Immature natural killer cell (primary cell): ENCODE measurements at places on chromosomes 7 and 10.

GRCh38 chr7:128281605-128282380, 40.7 kb downstream of the LEP start:
- no peak for DNase-seq

- DNase-seq: no peak
Observed at GRCh38 chr7:69414555-69414954, 183.7 kb upstream of the AUTS2 start.

GRCh38 chr7:158407581-158408317, 179.9 kb downstream of the PTPRN2 start:
- DNase-seq: no peak

DNA sequence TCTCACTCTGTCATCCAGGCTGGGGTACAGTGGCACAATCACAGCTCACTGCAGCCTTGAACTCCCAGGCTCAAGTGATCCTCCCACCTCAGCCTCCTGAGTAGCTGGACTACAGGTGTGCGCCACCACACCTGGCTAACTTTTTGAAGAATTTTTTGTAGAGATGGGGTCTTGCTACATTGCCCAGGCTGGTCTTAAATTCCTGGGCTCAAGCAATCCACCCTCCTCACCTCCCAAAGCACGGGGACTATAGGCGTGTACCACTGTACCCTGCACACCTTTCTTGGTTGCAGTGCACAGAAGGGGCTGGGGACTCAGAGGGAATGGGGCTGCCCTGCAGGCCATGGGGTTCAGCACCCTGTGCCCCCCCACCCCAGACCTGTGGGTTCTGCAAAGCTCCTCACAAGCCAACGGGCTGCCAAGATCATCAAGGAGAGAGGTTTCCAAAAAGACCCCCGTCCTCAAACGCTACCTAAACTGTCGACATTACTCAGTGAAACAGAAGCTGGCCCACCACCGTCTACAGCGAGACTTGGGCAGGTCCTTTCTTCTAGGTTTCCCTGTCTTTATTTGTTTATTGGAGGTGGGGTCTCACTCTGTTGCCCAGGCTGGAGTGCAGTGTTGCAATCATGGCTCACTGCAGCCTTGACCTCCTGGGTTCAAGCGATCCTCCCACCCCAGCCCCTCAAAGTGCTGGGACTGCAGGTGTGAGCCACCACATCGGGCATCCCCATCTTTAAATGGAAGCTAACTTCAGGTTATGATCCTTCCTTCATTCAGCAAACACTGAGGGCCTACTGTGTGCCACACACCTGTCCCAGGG, 26.6 kb upstream of the ELFN1 start:
- no peak for DNase-seq

DNA sequence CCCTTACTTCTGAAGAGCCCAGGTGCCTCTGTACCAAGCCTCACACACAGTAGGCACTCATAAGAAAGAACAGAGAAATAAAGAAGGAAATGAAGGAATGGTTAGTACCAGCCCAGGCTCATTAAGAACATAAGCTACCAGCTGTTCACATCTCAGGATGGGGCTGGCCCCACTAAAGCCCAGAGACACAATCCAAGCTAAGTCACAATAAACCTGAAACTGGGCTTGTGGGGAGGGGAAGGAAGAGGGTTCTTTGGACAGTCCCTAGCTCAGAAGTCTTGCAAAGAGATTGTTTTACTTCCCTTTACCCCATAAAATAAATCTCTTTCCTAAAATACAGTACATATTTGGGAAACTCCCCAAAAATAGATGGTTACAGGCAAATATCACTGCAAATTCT, 24.3 kb downstream of the FBXW4 start:
- DNase-seq: no peak

- no peak for DNase-seq
Observed at GRCh38 chr7:4200546-4201094, 481.5 kb upstream of the FOXK1 start.

- peak; percentile 46 for DNase-seq
Observed at GRCh38 chr7:100208911-100209408, 10.8 kb upstream of the PVRIG start.

- peak; percentile 69 for DNase-seq
Observed at GRCh38 chr7:131556053-131556908, at the start of gene PODXL. TSS of gene PODXL (minus strand) at chr7:131556628. CDS start at chr7:131556359, 269 bp downstream.

- DNase-seq: no peak
Observed at GRCh38 chr7:144594580-144594979, 191.1 kb upstream of the NOBOX start.

GRCh38 chr7:38373155-38373554, 99.7 kb upstream of the TARP start:
- no peak for DNase-seq

DNA sequence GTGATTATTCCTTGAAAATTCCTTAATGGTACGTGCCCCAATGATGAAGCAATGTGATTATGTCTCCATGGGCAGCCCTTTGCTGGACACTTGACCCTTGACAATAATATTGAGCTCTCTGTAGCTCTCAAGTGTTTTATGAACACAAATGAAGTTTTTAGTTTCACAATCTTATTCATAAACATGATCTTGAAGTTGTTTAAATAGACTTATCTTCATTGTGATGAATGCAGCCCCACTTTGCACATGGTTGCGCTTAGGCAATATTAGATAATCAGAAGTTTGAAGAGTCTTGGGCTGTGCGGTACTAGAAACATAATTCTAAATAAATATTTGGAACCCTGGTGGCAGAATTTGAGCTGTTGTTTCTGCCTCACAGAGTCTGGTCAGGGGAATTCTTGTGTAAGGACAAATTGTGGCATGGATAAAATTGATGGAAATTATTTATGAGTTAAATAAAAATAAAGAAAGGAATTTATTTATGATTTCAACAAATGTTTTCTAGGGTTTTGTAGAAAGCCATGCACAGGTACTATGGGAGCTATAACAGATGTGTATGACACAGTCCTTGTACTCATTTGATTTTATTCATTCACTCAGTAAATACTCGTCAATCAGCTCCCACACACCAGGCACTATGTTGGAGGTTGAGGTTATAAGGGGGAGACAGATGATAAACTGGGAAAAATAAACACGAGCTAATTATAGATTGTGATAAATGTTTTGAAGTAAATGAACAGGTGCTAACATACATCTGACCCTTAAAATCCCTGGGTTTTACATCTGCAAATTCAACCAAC, 217.9 kb downstream of the GALNT17 start:
- DNase-seq: no peak

DNA sequence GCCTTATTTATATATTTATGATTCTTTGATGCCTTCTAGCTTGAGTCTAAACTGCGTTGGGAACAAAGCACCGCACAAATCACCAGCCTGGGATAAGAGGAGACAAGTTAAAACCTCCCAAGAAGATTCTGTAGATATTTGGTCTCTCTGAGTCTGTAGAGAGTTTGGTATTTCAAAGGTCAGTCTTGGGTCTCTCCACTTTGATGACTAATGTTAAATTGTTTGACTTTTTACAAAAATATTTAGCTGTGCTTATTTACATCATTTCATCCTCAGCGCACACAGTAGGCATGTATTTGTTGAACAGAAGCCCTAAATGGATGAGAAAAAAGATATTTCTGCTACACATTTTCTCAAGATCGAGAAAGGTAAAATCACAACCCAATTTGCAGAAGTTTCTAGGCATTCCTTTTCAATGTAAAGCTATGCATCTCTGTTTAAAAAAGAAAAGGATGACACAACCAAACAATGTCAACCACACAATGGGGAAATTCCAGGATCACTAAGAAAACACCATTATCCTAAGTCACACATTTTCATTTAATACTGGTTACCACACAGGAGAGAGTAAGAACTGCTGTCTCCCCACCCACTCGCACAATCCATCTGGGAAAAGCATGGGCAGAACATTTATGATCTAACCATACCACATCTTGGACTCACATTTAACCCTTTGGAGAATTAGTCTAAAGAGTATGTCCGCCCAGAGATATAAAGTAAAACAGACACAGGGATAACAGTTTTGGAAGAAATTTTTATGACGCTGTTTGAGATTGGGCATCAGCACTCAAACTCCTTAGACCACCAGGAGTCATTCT, 4.4 kb downstream of the CDK6 start:
- DNase-seq: no peak

DNA sequence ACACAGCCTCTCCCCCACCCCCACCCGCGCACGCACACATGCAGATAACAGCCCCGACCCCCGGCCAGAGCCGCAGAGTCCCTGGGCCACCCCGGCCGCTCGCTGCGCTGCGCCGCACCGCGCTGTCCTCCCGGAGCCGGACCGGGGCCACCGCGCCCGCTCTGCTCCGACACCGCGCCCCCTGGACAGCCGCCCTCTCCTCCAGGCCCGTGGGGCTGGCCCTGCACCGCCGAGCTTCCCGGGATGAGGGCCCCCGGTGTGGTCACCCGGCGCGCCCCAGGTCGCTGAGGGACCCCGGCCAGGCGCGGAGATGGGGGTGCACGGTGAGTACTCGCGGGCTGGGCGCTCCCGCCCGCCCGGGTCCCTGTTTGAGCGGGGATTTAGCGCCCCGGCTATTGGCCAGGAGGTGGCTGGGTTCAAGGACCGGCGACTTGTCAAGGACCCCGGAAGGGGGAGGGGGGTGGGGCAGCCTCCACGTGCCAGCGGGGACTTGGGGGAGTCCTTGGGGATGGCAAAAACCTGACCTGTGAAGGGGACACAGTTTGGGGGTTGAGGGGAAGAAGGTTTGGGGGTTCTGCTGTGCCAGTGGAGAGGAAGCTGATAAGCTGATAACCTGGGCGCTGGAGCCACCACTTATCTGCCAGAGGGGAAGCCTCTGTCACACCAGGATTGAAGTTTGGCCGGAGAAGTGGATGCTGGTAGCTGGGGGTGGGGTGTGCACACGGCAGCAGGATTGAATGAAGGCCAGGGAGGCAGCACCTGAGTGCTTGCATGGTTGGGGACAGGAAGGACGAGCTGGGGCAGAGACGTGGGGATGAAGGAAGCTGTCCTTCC, 620 bp downstream of the EPO start:
- DNase-seq: no peak

DNA sequence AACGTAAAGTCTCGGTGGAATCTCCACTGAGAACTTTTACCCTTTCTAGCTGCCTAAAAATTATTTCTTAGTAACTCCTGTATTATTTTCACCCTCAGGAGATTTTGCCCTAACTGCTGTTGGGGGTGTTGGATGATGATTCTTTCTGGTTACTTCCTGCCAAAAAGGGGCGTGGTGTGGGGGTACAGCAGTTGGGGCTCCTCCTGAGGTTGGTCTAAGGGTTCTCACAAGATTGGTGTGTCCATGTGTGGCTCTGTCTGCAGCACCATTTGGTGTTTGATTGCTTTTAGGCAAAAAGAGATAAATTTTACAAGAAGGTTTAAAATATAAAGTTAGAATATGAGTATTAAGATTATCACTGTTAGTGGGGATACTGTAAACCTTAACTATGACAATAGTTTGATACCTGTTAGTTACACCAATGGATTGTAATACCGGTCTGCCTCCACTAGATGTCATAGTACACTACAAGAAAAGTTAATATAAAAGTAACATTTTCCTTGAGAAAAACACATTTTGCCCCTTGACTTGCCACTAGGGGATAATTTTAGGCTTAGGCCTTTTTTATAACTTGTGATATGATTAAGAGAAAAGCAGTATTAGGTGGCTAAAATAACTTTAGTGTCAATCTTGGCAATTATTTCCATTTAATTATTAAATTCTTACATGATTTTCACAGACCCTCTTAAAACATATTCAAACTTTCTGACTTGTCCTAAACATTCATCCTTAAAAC, 928.7 kb downstream of the IPMK start:
- no peak for DNase-seq
